ENCODE measurements at places on chromosomes 16 and 17.

DNA sequence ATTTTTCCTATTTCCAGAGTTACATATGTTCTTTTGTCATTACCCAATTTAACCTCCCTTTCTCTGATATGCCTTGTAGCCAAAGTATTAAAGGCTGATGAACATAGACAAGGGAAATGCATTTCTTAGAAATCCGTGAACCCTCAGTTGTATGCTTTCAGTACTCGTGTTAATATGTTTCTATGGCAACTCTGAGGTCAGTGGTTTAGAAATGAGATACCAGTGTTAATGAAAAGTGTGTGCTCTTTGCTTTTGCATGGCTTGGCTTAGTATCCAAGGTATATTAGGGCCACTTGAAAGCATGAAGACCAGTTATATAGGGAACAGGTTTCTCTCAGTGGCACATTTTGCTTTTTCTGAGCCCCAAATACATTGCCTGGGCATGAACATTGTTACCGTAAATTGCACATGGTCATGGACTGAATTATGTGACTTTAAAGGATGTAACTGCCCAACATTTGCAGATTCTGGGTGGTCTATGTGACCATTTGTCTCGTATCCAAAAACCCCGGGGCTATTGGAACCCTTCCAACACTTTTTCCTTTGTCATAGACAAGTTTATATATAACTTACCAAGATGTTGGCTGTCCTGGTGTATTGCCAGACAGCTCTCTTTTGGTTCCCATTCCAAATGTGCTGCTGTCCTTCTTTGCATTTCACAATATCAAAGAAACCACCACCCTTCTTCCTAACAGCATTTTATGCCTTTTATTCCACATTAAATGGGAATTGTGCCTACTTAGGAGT lies 17.5 kb downstream of the ABHD15 start:
- DNase-seq: no peak

DNA sequence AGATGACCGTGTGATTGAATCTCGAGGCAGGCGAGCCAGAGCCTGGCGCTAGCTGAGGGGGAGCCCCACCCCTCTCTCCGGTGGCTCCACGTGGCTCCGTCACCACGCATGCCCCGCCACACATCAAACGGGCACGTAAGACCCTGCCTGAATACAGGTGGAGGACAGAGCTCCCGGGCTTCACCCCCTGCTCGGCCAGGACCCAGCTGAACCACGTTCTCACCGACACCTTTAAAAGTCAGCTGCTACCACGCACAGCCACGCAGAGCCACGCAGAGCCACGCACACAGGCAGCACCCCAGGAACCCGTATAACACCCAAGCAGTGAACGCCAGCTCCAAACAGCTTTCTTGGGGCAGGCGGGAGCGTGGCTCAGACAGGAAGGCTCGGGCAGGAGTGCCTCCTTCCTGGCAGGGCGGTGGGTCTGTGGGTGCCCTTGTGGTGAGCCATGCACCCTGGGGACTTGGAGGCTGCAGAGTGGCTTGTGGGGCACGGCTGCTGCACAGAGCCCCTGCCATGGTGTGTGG lies 4.4 kb downstream of the TMEM204 start:
- DNase-seq: no peak

DNA sequence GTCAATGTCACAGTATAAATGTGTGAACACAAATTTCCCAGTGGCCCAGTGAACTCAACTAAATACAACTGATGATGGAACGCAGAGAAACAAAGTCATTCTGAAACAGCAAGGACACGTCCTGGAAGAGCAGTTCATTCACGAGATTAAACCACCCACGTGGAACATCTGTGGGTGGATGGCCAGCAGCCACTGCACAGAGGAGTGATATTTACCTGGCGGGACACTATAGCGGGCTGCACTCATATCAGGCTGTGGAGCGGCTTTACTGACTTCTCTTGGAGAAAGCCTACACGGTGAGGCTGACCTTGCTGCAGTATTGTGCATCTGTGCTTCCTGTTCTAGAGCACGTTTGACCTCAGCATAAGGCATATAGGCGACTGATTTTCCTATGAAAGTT lies 87.3 kb downstream of the TTC19 start:
- no peak for DNase-seq

- no peak for DNase-seq
Observed at GRCh38 chr17:57478478-57479250, 222.3 kb downstream of the MSI2 start.

DNA sequence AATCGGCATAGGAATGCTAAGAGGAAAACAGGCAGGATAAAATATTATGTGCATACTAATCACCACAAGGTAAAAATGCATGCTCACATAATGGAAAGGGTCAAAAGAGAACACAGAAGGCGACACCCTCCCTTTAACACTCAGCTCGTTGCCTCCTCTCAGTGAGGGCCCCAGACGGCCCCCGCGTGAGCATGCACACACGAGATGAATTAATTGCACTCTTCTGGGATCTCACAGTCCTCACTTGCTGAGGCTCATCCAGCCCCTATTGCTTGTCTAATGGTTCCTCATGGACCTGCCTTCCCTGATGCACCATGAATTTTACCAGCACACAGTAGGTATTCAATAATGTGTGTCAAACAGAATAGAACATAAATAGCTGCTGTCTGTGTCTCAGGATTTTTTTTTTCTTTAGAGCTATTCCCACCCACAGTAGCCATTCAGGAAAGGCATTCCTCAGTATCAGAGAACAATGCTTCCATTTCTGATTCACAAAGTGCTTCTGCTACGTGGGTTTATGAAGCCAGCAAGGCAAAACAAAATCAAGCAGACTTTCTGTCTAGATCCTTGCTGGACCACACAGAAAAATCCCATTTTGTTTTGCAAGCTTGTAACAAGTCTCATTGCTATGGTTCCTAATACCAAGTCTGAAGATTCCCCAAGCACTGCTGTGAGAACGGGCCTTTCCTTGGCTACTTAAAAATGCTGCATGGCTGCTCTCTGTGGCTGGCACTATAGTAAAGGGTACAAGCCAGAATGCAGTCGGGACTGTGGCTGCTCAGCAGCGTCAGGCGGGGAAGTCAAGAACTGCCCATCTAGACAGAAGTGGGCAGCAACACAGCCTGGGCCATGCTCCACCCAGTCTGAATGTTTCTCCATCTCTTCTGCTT lies 43.6 kb downstream of the TOM1L2 start:
- DNase-seq: no peak

- DNase-seq: no peak
Observed at GRCh38 chr17:68892658-68893057, 62.5 kb downstream of the ABCA8 start.

DNA sequence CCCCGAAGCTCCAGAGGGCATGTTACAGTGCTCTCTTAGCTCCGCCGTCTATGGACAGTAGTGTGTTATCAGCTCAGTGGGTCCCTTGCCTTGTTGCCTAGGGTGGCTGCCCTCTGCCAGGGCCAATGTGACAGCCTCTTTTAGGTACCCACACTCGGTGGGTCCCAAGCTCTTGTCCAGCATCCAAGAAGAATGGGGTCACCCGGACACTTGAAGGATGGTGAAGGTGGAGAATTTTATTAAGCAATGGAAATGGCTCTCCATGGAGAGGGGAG lies 57.0 kb downstream of the RNF213 start:
- no peak for DNase-seq

GRCh38 chr17:725746-726145 lies 6.7 kb upstream of the TLCD3A start:
- no peak for DNase-seq

All from stimulated activated CD4-positive, alpha-beta T cell treated with anti-CD3 and anti-CD28 coated beads, Interleukin-12 subunit alpha, Interleukin-12 subunit beta, amount 100 ng/mL, for 4 hours (primary cell).